Activated T-cell treated with anti-CD3 and anti-CD28 coated beads, Interleukin-2, amount 50 U/mL, for 24 hours (primary cell): ENCODE measurements at places on chromosomes 1 and 21.

DNA sequence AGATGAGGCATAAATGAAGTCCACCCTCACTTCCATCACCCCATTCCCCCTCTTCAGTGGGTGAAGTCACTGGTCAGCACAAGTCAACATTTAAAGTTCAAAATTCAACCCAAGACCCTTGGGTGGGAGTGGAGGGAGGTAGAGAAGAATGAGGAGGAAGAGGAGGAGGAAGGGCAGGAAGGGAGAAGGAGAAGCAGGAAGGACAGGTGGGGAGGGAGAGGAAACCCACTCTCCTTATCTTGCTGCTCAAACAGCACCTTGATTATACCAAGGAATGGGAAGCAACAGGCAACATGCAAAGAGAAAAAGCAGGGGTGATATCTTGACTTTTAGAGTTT is 4.0 kb upstream of the BTG2 start:
- no peak for DNase-seq

GRCh38 chr1:211713231-211713630 is 37.8 kb upstream of the NEK2 start:
- no peak for DNase-seq

- no peak for DNase-seq
Observed at GRCh38 chr21:32252136-32252535, 26.7 kb downstream of the MIS18A start.

DNA sequence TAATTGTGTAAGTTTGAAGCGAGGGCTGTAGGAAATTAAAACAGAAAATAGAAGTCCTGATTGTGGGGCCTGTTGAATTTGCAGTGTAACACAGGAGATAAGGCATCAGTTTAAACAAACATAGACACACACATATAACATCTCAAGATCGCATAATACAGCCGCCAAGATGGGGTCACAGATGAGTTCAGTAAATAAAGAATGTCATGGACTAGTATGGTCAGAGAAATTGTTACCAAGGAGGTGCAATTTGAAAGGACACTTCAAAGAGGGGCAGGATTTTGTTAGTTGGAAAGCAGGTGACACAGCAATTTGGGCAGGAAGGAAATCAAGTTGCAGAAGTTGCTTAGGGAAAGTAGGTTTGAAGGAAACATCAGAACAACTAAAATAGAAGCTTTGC is 450.0 kb downstream of the USP25 start:
- DNase-seq: no peak

DNA sequence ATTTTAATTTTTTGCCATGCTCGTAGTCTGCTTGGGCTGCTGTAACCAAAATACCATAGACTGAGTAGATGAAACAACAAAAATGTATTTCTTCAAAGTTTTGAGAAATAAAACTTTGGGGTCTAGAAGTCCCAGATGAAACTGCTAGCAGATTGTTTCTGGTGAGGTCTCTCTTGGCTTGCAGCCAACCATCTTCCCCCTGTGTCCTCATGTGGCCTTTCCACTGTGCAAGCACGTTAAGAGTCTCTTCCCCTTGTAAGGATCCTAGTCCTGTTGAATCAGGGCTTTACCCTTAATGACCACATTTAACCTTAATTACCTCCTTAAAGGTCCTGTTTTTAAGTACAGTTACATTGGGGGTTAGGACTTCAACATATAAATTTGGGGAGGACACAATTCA is 86.6 kb downstream of the PTBP2 start:
- no peak for DNase-seq

DNA sequence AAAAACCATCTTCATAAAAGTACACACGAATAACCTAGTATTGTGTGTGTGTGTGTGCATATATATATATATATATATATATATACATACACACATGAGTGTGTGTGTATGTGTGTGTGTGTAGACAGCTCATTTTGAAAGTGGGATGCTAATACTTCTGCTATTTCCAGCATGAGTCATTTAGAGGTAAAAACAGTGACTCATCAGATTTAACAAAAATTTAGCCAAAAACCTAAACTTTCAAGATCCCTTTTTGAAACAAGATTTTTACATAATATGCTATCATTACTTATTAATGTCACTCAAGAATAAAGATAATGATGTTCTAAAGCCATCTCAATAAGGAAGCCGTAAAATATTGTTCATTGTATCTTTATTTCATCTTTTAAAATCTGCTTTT is 35.6 kb upstream of the ADGRL4 start:
- DNase-seq: no peak

- peak; percentile 72 for DNase-seq
Observed at GRCh38 chr1:46166521-46167462, 8.1 kb upstream of the TSPAN1 start.
